Large intestine (tissue), 12 donors: ENCODE measurements at places on chromosomes 6 and 20.

DNA sequence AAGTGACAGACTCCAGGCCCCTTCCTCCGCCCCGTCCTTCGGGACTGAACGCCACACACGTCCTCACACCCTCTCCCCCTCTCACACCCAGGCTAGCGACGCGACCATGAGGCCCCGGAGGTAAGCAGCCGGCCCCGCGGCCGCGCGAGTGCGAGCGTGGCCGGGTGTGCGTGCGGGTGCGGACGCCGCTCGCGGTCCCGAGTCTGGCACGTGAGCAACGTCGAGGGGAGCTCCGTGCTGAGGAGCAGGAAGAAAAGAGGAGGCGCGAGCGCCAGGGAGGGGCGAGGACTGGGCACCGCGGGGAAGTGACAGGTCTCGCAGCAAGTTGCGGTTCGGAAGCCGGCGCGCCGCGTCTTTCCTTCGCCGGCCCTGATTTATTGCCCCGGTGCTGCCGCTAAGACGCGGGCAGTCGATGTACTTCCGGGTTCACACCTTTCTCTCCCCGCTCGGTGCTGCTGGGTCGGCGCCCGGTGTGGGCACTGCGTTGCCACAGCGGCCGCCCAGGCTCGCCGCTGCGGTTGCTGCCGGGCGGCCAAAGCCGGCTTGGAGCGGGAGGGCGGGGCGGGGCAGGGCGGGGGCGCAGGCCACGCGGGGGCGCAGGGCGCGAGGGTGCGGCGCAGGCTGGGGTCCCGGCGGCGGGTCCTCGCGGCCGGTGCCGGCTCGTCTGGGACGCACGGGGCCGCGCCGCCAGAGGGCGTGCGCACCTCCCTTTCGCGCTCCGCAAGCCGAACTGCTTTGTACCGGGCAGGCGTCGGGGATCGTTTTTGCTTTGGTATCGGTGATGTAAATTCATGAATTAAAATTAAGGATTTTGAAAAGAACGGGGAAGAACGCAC is 15.8 kb upstream of the LIN28B start:
- peak; percentile 28 for DNase-seq

GRCh38 chr6:55643861-55644260 is 64.9 kb upstream of the HMGCLL1 start:
- no peak for DNase-seq

DNA sequence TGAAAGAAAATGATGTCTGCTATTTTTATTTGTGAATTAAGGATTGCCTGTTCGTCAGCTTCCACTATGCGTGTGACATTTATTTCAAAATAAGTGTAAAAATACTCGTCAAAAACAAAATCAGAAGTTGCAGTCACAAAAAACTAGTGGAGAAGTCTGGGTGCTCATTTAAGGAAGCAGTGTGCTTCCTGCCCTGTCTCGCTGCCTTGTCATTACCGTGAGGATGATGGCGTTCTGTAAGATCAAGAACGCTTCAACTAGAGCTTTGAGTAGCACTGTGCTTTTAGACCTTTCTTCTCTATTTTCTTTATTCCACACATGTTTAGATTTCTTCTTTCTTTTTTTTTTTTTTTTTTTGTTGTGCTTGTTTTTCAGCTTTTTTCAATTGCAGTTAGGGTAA is 186.9 kb downstream of the TBC1D7 start:
- DNase-seq: no peak

DNA sequence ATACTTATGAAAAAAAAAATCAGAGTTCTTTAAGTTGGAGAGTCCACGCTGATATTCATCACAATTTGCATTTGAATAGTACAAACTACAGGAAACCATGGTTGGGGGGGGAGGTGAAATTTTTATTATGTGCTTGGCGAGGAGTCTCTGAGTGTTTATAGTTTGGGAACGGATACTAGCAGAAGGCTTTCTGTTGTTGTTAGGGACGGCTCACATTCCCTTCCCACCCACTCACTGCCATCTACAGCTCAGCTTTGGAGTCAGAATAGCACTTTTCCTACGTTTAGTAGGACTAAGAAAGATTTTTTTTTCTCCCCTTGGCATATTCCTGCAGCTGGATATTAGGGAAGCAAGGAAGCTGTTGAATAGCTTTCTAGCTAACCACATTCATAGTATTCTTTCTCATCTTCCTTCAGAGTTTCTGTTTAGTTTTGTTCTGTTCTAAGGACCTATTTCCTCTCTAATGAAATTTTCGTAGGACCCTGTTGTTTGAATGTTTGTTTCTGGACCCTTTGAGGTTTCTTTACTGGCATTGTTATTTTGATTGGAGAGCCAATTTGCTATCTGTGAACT is 235.1 kb upstream of the ZNF217 start:
- DNase-seq: peak; percentile 62

- DNase-seq: no peak
These were observed 60.5 kb upstream of the SRSF6 start for GRCh38 chr20:43397147-43397546.

DNA sequence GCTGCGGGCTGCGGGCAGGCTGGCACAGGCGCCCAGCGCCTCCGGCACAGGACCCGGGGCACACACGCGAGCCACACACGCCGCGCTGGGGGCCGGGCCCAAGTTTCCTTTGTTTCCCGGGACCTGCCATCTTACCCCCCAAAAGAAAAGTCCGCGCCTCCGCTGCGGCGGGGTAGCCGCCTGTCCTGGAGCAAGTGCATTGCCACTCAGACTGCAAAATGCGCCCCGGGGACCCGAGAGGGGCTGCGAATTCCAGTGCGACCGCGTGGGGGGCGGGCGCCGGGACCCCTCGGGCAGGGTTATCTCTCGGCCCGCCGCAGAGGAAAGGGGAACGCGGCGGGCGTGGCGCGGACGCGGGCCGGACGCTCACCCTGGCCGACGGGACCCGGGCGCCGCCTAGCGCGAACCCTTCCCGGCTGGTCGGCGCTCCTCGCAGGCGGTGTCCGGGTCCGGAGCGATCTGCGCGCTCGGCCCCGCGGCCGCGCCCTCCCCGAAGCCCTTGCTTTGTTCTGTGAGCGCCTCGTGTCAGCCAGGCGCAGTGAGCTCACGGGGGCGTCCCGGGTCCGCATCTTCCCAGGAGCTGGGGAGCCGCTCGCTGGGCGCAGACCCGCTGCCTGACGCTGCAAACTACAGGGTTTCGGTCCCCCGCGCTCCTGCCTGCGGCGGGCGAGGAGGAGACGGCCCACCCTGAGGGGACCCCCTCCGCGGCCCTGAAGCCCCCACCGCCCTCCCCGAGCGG is 639 bp upstream of the CD24 start:
- DNase-seq: peak; percentile 22

DNA sequence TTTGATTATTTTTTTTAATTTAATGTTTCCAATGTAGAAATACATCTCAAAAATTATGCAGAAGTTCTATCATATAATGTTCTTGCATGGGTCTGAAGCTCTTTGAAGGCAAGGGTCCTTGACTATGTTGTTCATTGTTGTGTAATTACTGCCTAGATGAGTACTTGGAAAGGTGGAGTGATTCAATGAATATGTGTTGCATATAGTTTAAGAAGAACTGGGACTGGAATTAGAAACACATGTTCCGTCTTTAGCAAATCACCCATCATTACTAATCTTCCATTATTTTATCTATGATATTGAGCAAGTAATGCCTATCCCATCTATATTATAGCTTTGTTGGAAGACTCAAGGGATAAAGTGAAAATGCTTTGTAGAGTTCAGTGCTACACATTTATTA is 147.3 kb downstream of the LAMA2 start:
- no peak for DNase-seq

DNA sequence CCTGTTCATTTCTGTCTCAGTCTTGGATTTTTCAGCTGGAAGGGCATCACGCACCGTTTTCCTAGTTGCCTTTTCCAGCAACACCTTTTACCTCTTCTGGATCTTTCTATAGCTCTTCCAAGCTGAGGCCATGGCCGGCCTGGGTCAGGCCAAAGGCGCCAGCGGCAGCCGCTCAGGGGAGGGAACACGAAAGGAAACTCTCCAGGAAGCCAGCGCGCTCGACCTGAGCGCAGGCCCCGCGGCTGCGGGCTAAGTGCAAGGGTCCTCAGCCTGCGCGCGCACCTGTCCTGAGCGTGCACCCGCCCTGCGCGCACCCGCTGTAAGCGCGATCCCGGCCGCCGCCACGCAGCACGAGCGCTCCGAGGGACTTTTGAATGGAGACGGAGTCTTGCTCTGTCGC is 43.8 kb upstream of the TMEM181 start:
- peak; percentile 65 for DNase-seq

DNA sequence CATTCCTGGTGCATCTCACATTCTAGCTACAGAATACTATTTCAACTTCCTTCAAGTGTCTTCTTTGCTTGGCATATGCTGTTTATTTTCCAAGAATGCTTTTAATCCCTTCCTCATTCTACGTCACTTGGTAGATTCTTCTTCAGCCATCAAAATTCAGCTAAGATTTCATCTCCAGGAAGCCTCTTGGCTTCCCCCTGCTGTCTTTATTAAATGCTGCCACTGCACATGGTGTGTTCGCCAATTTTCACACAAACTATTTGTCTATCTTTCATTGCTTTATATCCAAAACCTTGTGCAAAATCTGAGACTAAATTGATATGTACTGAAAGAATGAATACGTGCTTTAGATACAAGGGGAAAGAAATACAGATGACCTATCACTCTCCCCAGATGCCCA is 253.0 kb downstream of the RFPL4B start:
- DNase-seq: no peak

- DNase-seq: peak; percentile 4
These were observed 41.3 kb downstream of the HLA-DPB1 start for GRCh38 chr6:33116841-33117711.

GRCh38 chr6:24493945-24494820 is 586 bp upstream of the ALDH5A1 start:
- no peak for DNase-seq
